ENCODE measurements at places on chromosomes 1 and 21.
A peak's percentile ranks its signal among the peaks of the same experiment; 100 is the strongest.

DNA sequence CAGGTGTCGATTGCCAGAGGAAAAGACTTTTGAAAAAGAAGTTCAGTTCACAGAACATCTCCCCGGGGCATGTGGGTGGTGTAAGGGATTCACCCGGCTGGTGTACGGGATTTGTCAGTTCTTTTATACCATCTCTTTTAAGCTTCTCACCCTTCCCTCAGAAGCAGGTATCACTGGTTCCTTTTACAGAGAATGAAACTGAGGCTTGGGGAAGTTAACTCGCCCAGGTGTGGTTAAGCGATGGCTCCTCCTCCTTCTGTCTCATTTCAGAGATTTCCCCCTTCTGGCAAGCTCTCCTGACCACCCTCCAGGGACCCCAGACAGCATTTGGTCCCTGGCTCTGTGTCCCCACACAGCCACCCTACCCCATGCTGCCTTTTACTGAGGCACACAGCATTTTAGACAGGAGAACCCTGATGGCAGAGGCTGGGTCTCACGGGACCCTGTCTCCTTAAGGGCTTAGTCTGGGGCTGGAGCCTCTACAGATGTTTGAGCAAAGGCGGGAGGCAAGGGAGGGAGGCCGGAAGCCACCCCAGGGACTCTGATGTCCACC lies 2.8 kb upstream of the ECE1 start:
- peak; percentile 80 for DNase-seq

GRCh38 chr1:63199706-63200335 lies 122.5 kb upstream of the FOXD3 start:
- DNase-seq: no peak

GRCh38 chr1:89901957-89902669 lies 81.3 kb downstream of the LRRC8D start:
- no peak for DNase-seq

- DNase-seq: no peak
Observed at GRCh38 chr1:110706621-110707020, 31.9 kb upstream of the KCNA3 start.

GRCh38 chr1:23759277-23759676 lies 16.0 kb downstream of the ELOA start:
- no peak for DNase-seq

GRCh38 chr1:205495237-205495823 lies 9.1 kb upstream of the CDK18 start:
- DNase-seq: no peak

DNA sequence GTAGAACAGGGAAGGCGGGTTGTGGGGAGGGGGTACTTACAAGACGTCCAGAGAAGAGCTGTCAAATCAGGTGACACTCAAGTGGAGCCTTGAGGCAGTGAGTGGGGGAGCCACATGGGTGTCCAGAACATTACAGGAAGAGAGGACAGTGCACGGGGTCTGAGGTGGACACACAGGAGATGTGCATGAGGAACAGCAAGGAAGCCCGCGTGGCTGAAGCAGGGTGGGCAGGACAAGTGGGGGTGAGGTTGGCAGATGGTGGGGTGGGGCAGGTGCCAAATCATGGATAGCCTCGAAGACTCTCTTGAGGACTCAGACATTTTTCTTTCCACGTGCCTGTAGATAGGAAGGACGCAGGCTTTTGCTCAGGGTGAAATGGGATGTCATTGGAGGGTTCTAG lies 921 bp downstream of the SMPDL3B start:
- DNase-seq: no peak

- no peak for DNase-seq
Observed at GRCh38 chr1:237146241-237146640, 104.3 kb downstream of the RYR2 start.

DNA sequence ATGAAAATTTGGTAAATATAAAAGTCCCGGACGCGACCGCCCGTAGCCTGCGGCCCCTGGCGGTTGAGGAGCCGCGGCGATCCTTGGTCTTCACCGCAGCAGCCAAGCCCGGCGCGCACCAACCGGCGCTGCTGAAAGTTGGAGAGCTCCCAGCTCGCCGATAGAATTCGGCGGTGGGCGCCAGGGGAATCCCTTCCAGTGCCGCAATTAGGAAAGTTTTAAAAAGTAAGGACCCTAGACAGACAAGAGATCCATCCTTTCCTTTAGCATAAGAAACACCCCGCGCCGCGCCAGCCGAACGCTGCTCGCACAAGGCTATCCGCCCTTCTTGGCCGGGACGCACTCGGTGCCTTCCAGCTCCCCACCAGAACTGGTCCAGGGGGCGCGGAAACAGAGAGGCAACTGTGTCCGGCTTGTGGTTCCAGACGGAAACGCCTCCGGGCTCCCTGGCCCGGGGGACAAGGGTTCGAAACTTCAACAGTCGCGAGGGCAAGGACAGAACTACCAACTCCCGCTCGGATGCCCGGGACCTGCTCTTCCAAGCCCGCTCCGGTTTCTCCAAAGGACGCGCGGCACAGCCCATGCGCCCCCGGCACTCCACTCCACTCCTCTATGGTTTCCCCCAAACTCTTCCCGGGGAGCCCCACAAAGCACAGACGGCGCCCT lies 1.7 kb downstream of the FAM78B start:
- DNase-seq: peak; percentile 51

- no peak for DNase-seq
Observed at GRCh38 chr1:153628638-153629342, 556 bp downstream of the S100A1 start.

DNA sequence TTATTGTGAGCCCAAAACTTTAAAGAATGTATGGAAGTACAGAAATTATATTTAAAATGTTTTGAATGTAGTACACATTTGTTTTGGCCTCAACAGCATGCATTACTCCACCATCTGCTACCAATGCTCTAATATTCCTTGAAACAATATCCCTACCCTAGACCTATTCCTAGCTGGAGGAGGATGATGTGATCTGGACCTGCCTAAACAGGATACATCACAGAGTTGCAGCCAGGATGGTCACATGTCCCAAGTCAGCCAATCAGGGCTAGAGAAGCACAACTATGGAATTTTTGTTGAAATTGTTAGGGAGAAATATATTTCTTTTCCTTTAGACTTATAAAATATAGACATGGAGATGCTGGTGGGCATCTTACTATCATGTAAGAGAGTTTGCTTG lies 623.3 kb upstream of the NR5A2 start:
- no peak for DNase-seq

- no peak for DNase-seq
Observed at GRCh38 chr1:74715236-74715502, 17.7 kb downstream of the CRYZ start.

- DNase-seq: no peak
Observed at GRCh38 chr1:169681140-169681539, 30.3 kb downstream of the SELL start.

- DNase-seq: no peak
Observed at GRCh38 chr21:26814386-26814785, 30.8 kb downstream of the ADAMTS1 start.

GRCh38 chr1:31591425-31592093 lies 15.2 kb downstream of the TINAGL1 start:
- DNase-seq: no peak

GRCh38 chr1:178609015-178609414 lies 96.1 kb downstream of the TEX35 start:
- DNase-seq: no peak

DNA sequence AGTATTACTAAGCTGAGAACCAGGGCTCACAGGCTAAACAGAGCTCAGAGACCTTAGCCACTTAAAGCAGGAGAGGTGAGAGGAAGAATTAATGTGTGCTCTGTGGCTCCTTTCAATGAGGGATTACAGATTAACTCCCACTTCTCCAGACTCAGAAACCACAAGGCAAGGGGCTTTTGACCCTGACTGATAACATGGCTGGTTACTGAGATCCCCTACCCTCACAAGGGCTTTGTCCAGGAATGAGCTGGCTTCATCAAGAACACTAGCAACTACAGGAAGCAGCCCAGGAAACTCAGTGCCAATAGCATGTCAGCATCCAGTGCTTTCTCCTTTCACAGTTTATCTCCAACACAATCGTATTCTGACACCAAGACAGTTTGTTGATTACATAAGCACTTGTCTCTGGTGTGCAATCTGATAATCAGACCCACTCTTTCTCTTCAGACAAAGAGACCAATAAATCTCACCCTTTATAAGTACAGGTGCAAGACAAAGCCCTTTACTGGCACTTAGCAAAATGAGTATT lies 38.8 kb downstream of the ERI3 start:
- no peak for DNase-seq

- peak; percentile 57 for DNase-seq
Observed at GRCh38 chr1:111406321-111406768, 21.2 kb downstream of the OVGP1 start.

- no peak for DNase-seq
Observed at GRCh38 chr21:39510240-39510639, 58.5 kb downstream of the SH3BGR start.

DNA sequence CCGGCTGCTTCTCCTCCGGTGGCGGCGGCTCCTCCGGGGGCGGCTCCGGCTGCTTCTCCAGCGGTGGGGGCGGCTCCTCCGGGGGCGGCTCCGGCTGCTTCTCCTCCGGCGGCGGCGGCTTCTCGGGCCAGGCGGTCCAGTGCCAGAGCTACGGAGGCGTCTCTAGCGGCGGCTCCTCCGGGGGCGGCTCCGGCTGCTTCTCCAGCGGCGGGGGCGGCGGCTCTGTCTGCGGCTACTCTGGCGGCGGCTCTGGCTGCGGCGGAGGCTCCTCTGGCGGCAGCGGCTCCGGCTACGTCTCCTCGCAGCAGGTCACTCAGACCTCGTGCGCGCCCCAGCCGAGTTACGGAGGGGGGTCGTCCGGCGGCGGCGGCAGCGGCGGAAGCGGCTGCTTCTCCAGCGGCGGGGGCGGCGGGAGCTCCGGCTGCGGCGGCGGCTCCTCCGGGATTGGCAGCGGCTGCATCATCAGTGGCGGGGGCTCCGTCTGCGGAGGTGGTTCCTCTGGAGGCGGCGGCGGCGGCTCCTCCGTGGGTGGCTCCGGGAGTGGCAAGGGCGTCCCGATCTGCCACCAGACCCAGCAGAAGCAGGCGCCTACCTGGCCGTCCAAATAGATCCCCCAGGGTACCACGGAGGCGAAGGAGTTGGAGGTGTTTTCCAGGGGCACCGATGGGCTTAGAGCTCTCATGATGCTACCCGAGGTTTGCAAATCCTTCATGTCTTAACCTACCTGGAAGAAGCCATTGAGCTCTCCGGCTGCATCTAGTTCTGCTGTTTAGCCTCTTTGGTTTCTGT lies 2.0 kb downstream of the LORICRIN start:
- peak; percentile 51 for DNase-seq

DNA sequence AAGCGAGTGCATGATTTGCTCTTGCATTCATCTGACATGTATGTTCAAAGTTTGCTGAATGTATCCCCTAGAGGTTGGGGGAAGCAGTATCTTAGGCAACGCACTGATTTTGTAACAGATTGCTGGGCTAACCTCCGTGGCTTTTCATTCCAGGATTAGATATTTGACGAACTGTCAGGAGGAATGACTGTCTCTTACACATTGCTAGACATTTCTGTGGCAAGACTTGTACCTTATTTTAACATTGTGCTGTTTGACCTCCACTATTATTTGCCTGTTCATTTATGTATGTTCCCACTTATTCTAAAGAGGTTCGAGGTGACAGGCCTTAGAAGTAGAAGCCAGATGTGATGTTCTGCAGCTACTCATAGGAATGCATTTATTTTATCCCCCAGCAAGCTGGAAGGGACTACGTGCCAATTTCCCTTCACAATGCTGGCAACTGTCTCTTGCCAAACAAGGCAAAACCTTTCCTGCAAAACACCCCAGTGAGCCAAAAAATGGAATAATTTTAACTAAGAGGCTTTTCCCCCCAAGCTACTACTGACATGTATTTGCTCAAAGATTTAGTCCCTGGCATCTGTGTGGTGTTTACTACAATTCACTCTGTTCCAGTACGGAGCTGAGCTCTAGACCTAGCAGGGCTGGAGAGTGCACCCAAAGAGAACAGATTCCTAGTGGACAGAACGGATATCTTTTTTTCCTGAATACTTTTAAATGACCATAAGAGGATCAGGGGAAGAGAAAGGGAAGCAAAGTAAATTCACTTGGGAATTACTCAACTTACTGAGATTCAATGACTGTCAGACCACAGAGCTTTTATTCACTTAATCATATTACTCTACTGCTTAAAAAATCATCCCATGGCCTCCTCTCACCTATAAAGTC lies 646.2 kb downstream of the SMYD3 start:
- DNase-seq: no peak

- no peak for DNase-seq
Observed at GRCh38 chr1:206415942-206416341, 54.3 kb upstream of the IKBKE start.

DNA sequence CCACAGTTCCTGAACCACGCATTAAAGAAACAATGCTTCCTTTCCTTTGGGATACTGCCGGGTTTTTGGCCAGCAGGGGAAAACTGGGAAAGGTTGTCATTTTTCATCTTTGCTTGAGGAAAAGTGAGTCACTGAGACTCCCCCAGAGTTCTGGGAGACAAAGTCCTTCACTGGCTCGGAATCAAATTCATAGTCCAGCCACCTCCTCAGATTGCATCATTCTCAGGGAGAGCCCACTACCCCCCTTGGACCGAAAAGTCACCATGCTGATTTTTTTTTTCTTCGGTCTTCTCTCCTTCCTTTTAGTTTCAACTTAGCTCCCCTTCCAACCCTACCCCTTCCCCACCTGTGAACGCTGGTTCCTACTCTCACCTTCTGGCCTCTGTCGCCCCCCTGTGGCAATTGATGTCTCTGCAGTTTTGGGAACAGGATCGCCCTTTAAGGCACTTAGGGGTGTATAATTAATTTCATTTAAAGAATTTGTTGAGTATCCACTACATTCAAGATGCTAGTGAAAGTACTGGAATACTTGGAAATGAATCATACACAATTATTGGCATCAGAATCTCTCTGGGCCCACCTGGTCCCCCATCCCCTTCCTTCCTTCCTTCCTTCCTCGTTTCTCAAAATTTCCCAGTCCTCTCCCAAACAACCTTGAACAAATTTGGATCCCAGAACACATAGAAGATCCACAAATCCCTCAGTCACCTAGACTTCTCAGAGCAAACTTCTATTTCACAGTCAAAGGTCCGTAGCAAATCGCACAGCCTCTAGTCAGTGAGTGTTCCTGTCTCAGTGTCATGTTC lies 6.9 kb downstream of the ACKR1 start:
- peak; percentile 51 for DNase-seq

- peak; percentile 57 for DNase-seq
Observed at GRCh38 chr1:24203404-24203803, 16.3 kb upstream of the IFNLR1 start.

DNA sequence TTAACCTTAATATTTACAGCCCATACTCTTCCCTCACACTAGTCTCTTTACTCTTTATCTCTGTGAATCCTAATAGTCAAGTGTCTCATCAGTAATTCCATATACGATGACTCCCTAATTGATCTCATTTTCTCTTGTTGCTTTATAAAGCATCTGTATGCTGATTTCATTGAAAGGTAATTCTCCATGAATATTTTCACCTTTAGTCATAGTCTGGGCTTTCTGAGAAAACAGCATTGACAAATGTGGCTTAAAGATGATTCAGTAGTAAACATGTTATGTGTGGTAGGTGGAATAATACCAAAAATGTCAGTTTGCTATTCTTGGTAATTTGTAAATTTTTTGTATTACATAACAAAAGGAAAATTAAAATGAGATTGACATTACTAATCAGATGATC lies 1176.5 kb downstream of the NCAM2 start:
- DNase-seq: no peak

GRCh38 chr1:192601567-192601966 lies 26.0 kb downstream of the RGS1 start:
- no peak for DNase-seq
